ENCODE measurements at places on chromosomes 5 and 9.

DNA sequence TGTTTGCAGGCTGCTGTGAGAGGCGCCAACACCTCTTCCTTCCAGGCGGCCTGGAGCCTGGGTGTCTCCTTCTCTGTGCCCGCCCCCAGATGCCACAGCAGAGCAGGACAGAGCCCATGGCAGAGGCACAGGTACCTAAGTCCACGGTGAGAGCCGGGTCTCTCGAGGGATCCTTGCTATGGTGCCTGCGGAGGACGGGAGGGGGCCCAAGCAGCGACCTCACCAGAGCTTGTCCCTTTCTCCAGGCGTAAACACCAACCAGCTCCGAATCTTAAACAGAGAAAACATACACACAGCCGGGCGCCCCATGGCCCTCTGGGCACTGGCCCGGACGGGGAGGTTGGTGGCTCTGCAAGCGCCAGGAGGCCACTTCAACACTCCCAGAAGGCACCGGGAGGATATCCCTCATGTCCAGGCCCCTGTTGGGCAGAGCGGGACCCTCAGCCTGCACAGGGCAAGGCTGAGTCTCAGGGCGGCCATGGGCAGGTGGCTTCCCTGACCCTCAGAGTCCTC lies 11.8 kb downstream of the CCDC187 start:
- no peak for DNase-seq

- no peak for DNase-seq
Measured at GRCh38 chr9:21265421-21266189, 25.8 kb upstream of the IFNA14 start.

GRCh38 chr9:121316378-121316777 lies 48.4 kb downstream of the GSN start:
- no peak for DNase-seq

GRCh38 chr9:14214065-14214684 lies 99.8 kb downstream of the NFIB start:
- no peak for DNase-seq

DNA sequence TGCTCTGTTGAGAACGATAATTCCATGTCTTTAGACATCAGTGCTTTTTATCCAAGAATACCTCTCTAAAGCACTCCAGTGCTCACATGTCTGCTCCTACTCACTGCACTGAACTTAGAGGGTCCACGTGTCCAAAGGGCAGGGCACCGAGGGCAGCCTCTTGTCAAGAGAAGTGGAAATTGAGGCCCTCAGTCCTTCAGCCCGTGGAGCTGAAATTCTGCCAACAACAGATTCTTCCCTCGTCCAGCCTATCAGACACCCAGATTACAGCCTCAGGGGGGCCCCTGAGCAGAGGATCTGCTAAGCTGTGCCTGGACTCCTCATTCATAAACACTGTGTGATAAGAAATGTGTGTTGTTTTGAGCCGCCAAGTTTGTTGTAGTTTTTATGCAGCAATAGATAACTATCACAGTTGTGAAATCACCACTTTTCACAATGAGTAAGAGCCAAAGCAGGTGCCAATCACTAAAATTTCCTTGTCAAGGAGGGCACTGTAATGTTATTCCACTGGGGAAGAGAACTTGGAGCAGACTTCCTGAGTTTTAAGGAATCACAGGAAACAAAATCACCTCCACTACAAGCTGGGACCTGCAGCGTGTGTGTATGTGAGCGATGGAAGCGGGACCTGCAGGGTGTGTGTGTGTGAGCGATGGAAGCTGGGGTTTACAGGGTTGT lies 58.8 kb upstream of the IGFBPL1 start:
- DNase-seq: no peak

- no peak for DNase-seq
Measured at GRCh38 chr9:21782205-21782604, 20.2 kb upstream of the MTAP start.

GRCh38 chr5:58890265-58890664 lies 307.4 kb downstream of the RAB3C start:
- no peak for DNase-seq

- DNase-seq: no peak
Measured at GRCh38 chr5:63500242-63500641, 462.0 kb downstream of the HTR1A start.

- no peak for DNase-seq
Measured at GRCh38 chr5:8993031-8993430, 552.8 kb downstream of the SEMA5A start.

- DNase-seq: no peak
Measured at GRCh38 chr5:79229357-79230174, 6.4 kb upstream of the JMY start.

- no peak for DNase-seq
Measured at GRCh38 chr5:10337107-10337506, 16.4 kb upstream of the MARCHF6 start.

- DNase-seq: no peak
Measured at GRCh38 chr9:75855509-75855908, 35.0 kb upstream of the PCSK5 start.

GRCh38 chr5:173056783-173057061 lies 570 bp downstream of the CREBRF start:
- DNase-seq: no peak

DNA sequence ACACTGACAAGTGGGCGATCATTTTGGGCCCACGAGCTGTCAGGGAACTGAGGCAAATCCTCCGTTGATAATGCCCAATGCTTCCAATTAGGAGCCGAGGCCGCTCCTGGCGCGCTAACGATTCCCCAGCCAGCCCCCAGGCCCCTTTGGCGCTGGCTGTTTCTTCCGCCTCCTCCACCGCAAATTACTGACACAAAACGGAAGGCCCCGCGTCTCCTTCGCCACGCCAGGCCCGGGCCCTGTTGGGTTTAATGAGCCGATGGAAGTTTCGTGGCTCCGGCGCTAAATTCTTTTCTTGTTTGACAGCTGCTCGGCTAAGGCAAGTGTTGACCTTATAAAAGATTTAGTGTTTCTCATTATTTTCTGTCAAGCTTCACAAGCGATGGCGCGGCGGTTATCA lies 25.7 kb upstream of the BARHL1 start:
- DNase-seq: no peak

- no peak for DNase-seq
Measured at GRCh38 chr5:142210864-142211412, 102.4 kb downstream of the NDFIP1 start.

- no peak for DNase-seq
Measured at GRCh38 chr5:140524003-140524402, 23.5 kb upstream of the EIF4EBP3 start.

GRCh38 chr9:128193469-128194096 lies 2.2 kb upstream of the CIZ1 start:
- no peak for DNase-seq

- no peak for DNase-seq
Measured at GRCh38 chr9:81825846-81826516, 102.2 kb upstream of the SPATA31D4 start.

DNA sequence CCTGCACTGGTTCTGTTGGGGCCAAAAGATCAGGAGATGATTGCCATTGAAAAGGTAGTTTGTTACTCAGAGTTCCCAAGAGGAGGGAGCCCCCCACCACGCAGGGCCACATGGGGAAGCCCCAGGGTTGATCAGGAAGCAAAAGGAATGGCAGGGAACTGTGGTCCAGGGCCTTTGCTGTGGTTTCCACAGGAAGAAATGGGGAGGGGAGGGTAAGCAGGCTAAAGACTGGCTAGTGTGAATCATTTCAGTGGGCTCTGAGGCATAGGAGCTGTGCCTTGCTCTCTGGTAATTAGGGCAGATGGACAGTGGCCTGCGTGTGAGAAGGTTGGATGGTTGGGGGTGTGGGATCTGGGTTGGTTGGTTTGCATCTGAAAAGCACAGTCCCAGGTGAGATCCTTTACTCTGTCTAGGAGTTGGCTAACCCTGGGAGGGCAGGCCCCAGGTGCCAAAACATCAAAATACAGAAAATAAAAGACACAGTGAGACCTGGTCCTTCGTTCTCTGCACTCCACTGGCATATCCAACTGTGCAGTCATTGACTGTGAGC lies 66.1 kb downstream of the PTPDC1 start:
- DNase-seq: no peak

GRCh38 chr9:89477811-89478630 lies 19.9 kb downstream of the SEMA4D start:
- no peak for DNase-seq

DNA sequence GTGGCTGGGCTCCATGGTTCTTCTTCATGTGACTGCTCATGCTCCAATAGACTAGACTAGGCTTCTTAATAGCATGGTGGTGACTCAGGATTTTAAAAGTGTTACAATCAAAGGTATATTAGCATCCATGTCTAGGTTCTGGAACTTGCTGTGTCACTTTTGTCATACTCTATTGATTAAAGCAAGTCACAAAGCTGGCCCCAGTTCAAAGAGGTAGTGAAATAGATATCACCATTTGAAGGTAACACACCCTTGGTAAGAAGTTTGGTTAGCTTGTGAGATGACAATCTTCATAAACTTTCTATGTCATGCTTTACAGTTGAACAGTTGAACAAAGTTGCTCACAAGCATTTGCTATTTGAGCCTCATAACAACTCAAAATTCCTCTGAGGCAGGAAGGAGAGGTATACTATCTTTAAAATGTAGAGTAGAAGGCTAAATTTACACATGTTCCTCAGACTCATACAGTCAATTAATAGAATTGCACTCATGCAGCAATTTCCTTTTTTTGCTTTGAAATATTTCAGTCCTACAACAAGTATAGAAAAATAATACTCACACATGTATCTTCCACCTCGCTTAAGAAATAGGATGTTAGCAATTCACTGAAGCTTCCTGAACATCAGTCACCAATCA lies 56.8 kb upstream of the TMEM252 start:
- DNase-seq: no peak

- peak; percentile 22 for DNase-seq
Measured at GRCh38 chr9:37464426-37465248, 613 bp downstream of the ZBTB5 start.

DNA sequence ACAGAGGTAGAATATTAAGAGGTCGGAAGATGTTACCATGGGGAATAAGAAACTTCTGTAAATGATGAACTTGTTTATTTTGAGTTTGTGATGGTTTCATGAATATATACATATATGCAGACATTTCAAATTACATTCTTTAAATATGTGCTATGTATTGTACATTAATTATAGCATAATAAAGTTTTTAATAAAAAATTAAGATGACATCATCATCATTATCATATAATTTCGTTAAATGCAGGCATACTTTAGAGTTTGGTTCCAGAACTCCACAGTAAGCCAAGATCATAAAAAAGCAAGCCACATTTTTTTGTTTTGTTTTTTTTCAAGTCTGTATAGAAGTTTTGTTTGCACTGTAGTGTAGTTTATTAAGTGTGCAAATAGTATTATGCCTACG lies 1403.5 kb downstream of the EFNA5 start:
- DNase-seq: no peak

DNA sequence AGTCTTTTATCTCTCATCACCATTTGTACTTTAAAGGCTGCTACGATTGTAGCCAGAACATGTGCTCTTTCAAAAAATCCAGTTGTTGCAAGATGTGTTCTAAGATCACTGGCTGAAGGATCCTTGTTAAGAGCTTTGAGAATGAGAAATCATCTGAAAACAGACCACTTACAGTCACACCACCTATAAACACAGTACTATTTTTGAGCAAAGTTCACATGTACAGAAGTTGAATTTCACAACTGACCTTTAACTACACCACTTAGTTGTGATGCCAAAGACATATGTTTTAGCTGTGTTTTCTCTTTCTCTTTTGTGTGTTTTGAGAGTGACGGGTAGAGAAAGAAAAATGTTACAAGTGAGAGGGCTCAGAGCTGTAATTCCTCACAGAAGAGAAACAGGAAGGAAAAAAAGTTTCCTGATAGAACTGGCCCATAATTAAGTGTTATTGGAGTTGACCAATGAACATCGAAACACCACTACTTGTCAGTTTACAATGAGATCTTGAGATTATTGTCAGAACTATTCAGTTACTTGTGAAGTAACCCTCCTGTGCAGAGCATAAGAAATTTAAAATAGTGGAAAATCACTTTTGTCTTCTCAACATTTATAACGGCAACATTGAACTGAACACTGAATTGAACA lies 245.4 kb downstream of the MLLT3 start:
- DNase-seq: no peak

DNA sequence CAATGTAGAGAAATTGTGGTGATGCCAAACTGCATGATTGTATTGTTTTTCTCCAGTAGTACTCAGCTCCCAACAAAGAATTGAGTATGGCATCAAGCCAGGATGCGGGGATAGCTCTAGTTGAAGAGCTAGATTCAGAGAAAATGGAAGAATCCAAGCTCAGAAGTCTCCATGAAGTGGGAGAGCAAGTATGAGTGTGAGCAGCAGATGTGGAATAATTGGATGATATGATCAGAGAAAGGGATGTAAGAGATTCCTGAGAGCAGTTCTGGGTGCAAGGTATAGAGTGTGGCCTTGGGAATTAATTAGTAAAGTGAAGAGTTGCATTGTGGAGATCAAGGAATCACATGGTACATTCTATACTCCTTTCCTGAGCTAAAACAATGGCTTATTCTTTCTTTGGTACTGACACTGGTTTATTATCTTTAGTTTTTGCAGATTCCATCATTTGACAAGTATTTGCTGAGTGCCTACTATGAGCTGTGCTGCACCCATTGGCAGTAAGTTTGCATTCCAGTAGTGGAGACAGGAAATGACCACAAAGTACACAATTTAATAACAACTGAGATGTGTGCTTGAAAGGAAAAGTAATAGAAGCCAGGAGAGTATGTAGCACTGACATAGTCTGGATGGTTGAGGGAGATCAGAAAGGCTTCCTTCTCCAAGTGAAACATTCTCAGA lies 177.1 kb downstream of the CPLANE1 start:
- DNase-seq: no peak

- no peak for DNase-seq
Measured at GRCh38 chr5:57725658-57726504, 243.3 kb upstream of the ACTBL2 start.

DNA sequence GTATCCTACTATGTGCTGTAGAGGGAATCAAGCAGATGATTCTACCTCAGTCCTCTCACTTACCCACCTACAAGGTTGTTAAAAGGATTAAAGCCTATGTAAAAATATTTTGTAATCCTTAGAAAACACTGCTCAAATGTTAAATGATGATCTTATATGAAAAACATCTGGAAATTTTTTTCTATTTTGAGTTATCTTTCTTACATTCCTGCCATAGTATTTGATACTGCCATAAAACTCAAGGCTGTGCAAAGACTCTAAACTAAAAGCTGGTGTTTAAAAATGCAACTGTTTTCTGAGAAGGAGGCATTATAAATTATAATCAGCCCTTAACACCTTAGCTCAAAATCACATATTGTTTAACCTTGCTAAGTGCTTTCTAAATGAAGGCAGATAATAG lies 474.2 kb downstream of the PRELID2 start:
- DNase-seq: no peak

GRCh38 chr5:139757727-139758509 lies 37.7 kb upstream of the PSD2 start:
- no peak for DNase-seq

GRCh38 chr5:30725073-30725472 lies 468.4 kb upstream of the CDH6 start:
- DNase-seq: no peak

DNA sequence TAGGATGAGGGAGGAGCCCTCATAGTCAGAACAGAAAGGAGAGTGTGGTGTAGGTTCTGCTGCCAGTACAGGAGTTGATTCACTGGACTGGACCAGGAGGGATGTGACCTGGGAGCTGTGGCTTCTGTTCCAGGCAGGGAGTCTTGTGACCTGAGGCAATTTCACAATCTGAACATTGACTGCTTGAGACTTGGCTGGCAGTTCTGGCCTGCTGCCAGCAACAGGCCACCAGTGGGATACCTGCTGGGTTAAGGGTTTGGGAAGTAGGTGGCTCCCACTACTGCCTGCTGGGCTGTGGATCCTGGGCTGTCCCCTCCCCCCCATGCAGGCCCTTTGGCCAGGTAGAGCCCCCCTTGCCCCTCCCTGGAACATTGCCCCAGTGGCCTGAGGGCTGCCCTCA lies 268.6 kb upstream of the ARRDC3 start:
- no peak for DNase-seq
